ENCODE measurements at places on chromosomes 13 and 19. TPM values are rescaled to one million over a fixed set of nuclear protein-coding genes. Genes with fewer than 3 reads are reported as not detected.

C19orf53 gene
- 45.7 TPM for total RNA-seq

NLRP7 gene
- not detected for total RNA-seq

SARS2 gene
- 21.3 TPM for total RNA-seq

ATP4A gene
- total RNA-seq = not detected

DHDH gene
- not detected for total RNA-seq

PGLYRP1 gene
- not detected for total RNA-seq

PSG1 gene
- under 0.01 TPM for total RNA-seq

KIR3DL2 gene
- not detected for total RNA-seq

NLRP5 gene
- total RNA-seq = not detected

CYP4F8 gene
- total RNA-seq = not detected

DDX39A gene
- 73.9 TPM for total RNA-seq

GRIN3B gene
- 0.20 TPM for total RNA-seq

CEACAM4 gene
- not detected for total RNA-seq

ADAT3 gene
- total RNA-seq = 2.6 TPM

SIGLEC8 gene
- not detected for total RNA-seq

PDX1 gene
- total RNA-seq = not detected

TEX29 gene
- 0.37 TPM for total RNA-seq

C1QTNF9B gene
- total RNA-seq = not detected

KLF1 gene
- not detected for total RNA-seq

HSD17B14 gene
- total RNA-seq = 1.4 TPM

MYO1F gene
- total RNA-seq = 0.73 TPM

MUC16 gene
- total RNA-seq = not detected

CGB8 gene
- not detected for total RNA-seq

ADGRL1 gene
- 1.4 TPM for total RNA-seq

ATP7B gene
- 2.2 TPM for total RNA-seq

RTBDN gene
- total RNA-seq = not detected

PSG2 gene
- total RNA-seq = not detected

UNC13A gene
- total RNA-seq = under 0.01 TPM

CYP2S1 gene
- 0.20 TPM for total RNA-seq

HRC gene
- not detected for total RNA-seq

ANGPTL8 gene
- total RNA-seq = not detected

SLC7A1 gene
- 16.9 TPM for total RNA-seq

GPR12 gene
- not detected for total RNA-seq

CYP2A7 gene
- total RNA-seq = not detected

CRX gene
- total RNA-seq = not detected

ZNF564 gene
- 3.3 TPM for total RNA-seq

ZNF491 gene
- total RNA-seq = 1.1 TPM

KCNJ14 gene
- 0.59 TPM for total RNA-seq

TPRX1 gene
- total RNA-seq = not detected

ZNF578 gene
- 2.2 TPM for total RNA-seq

IL4I1 gene
- 1.1 TPM for total RNA-seq

KLK1 gene
- not detected for total RNA-seq

OR7A5 gene
- not detected for total RNA-seq

SEMA6B gene
- total RNA-seq = not detected

RCBTB2 gene
- 5.1 TPM for total RNA-seq

DMKN gene
- 23.1 TPM for total RNA-seq

CASP14 gene
- not detected for total RNA-seq

CD70 gene
- total RNA-seq = 1.5 TPM

CD33 gene
- total RNA-seq = not detected

MAP2K7 gene
- total RNA-seq = 8.5 TPM

Measured in subcutaneous preadipocyte (primary cell).